ENCODE measurements at places on chromosomes 1 and 21. TPM values are rescaled to one million over a fixed set of nuclear protein-coding genes. Genes with fewer than 3 reads are reported as not detected.

The SYCP1 gene
- total RNA-seq, result not detected

The FGR gene
- not detected for total RNA-seq

The KLHDC9 gene
- 14.7 TPM for total RNA-seq

The ACTN2 gene
- not detected for total RNA-seq

DNA sequence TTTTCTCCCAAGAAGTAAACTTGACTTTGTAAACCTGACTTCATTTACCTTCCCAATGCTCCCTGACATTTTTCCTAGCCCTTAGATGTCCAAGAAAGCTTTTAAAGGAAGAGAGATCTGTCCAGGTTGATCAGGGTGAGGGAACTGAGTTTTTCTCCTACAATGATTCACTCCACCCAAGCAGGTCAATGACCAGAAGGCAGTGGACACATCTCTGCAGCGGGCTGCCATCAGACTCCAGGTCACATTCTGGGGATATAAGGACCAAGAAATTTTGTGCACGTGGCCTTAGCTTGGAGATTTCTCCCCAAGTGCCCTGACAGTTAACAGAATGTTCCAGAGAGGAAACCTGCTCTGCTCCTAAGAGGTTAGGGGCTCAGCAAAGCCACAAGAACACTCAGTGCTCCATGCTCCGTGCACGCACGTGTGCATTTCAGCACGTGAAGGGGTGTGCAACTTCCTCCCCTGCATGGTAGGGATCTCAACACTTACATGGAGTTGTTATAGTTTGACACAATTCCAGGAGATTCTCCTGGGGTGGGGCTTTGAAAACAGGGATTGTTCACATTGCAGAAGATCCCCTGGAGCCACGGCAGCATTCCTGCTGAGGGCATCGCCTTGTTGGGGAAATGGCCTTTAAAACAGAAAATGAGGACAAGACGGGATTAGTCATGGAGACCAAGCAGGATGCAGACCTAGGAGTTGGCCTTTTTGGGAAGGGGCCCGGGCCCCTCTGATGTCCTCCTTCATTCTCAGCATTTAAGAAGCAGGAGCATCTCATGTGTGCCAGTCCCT is 9.8 kb downstream of the ABCA4 start:
- H3K36me3 ChIP-seq, result no peaks in the 10 kb centered on the region
- no peak overlapping the region for H3K4me3 ChIP-seq
- peaks cover 18% of the 10 kb centered on the region for H3K27me3 ChIP-seq
- no peak for DNase-seq
- peaks cover 16% of the 10 kb centered on the region for H3K4me1 ChIP-seq

GRCh38 chr21:39127506-39127905 is 55.7 kb downstream of the PSMG1 start:
- DNase-seq, result no peak
- H3K4me1 ChIP-seq, result peaks cover 3% of the 10 kb centered on the region
- no peaks in the 10 kb centered on the region for H3K36me3 ChIP-seq

GRCh38 chr1:94599095-94599813 is 57.7 kb upstream of the F3 start:
- no peaks in the 10 kb centered on the region for H3K36me3 ChIP-seq
- no peak for DNase-seq
- H3K27me3 ChIP-seq, result peaks cover 4% of the 10 kb centered on the region
- no peak overlapping the region for H3K4me3 ChIP-seq
- peaks cover 41% of the 10 kb centered on the region for H3K4me1 ChIP-seq

GRCh38 chr1:112508278-112509004 is at the start of gene WNT2B:
WNT2B (plus strand) TSS chr1:112508965; CDS start chr1:112509263, 298 bp downstream.
- H3K27ac ChIP-seq, result no peak within 1 kb of the TSS

GRCh38 chr1:239947801-239948200 is 143.9 kb upstream of the FMN2 start:
- H3K4me1 ChIP-seq, result no peaks in the 10 kb centered on the region
- H3K4me3 ChIP-seq, result no peak overlapping the region
- H3K27ac ChIP-seq, result no peak overlapping the region
- H3K36me3 ChIP-seq, result no peaks in the 10 kb centered on the region
- no peak for DNase-seq

The DISC1 gene
- total RNA-seq, result 6.1 TPM

The MYBPH gene
- total RNA-seq, result not detected

DNA sequence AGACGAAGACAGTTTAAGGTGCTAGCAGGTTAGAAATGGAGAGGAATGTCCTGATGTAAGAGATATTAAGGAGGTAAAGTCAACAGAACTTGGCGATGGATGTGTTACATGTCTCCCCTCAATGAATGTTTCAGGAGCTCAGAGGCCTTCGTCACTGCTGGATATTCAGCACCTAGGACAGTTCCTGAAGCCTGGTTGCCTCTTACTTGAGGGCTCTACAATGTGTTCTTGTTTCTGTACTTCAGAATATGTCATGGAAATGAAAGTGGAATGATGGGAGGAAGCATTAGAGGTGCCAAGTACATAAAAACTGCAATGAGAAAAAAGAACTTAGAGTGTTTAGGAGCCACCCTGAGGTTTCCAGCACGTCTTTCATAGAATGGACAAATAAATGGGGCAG is 17.7 kb downstream of the TNR start:
- H3K36me3 ChIP-seq, result no peaks in the 10 kb centered on the region
- peak; percentile 49 for DNase-seq
- peaks cover 7% of the 10 kb centered on the region for H3K27me3 ChIP-seq
- H3K27ac ChIP-seq, result no peak overlapping the region
- H3K4me3 ChIP-seq, result no peak overlapping the region

- no peak overlapping the region for H3K4me3 ChIP-seq
- peaks cover 22% of the 10 kb centered on the region for H3K36me3 ChIP-seq
- DNase-seq, result no peak
- H3K27ac ChIP-seq, result no peak overlapping the region
Observed at GRCh38 chr1:64029037-64029436, 174.4 kb upstream of the UBE2U start.

The DOP1B gene
- total RNA-seq, result 57.4 TPM

GRCh38 chr21:24617819-24618218 is 989.5 kb downstream of the MRPL39 start:
- no peaks in the 10 kb centered on the region for H3K27me3 ChIP-seq
- H3K36me3 ChIP-seq, result no peaks in the 10 kb centered on the region
- H3K27ac ChIP-seq, result no peak overlapping the region

- H3K27me3 ChIP-seq, result no peaks in the 10 kb centered on the region
- H3K4me3 ChIP-seq, result no peak overlapping the region
- H3K4me1 ChIP-seq, result peaks cover 33% of the 10 kb centered on the region
Observed at GRCh38 chr1:161083748-161084596, 5.4 kb downstream of the NECTIN4 start.

- peaks cover 11% of the 10 kb centered on the region for H3K4me1 ChIP-seq
- no peak overlapping the region for H3K27ac ChIP-seq
- no peaks in the 10 kb centered on the region for H3K27me3 ChIP-seq
- H3K36me3 ChIP-seq, result no peaks in the 10 kb centered on the region
Observed at GRCh38 chr21:15667819-15668218, 62.0 kb upstream of the USP25 start.

The CLCA4 gene
- total RNA-seq, result not detected

GRCh38 chr1:97070376-97070775 is 348.8 kb downstream of the PTBP2 start:
- no peaks in the 10 kb centered on the region for H3K27me3 ChIP-seq
- H3K36me3 ChIP-seq, result no peaks in the 10 kb centered on the region
- no peak for DNase-seq
- no peak overlapping the region for H3K4me3 ChIP-seq

The LCE1E gene
- total RNA-seq, result not detected

The SH2D2A gene
- total RNA-seq, result not detected

The GOLT1A gene
- 5.0 TPM for total RNA-seq

DNA sequence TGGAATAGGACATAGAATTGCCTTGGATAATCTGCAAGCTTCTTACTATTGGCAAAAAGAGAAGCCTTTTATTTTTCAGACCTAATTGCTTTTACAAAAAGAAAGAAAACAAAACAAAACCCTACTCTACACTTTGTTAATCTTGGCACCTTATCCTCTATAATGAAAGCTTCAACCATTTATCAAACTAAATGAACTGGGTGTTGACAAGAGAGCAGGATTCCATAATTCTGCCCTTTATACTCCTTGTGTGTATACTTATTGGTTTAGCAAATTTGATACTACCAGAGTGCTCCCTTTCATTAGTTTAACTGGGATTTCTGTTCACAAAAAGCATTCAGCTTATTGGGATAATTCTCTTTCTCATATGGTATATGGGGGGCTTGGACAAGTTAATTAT is 3.0 kb upstream of the TMCC2 start:
- H3K27ac ChIP-seq, result no peak overlapping the region
- H3K27me3 ChIP-seq, result peaks cover 44% of the 10 kb centered on the region
- H3K4me3 ChIP-seq, result no peak overlapping the region
- H3K4me1 ChIP-seq, result peaks cover 10% of the 10 kb centered on the region
- DNase-seq, result no peak
- no peaks in the 10 kb centered on the region for H3K36me3 ChIP-seq

The C4BPB gene
- not detected for total RNA-seq

Measured in progenitor cell of endocrine pancreas (in vitro differentiated cells).